Activated CD8-positive, alpha-beta memory T cell treated with anti-CD3 and anti-CD28 coated beads, Interleukin-2, amount 10 ng/mL, durations not matched to agents 7 days and 5 days (primary cell): ENCODE measurements at places on chromosomes 3 and 15.

DNA sequence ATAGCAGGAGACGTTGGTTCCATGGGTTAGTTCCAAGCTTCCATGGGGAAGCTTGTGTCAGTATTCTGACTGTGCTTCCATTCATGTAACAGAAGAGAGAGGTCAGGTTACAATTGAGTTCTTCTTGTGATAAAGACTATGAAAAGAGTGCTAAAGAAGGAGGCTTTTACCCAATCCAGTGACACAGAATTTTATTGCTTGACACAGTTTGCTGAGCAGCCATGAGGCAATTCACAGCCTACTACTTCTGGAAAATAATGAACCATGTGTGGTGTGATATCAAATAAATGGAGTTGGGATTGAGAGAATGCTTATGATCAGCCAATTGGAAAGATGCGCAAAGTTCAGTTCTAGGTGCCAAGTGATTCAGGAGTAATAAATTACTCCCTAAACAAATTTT lies 233.4 kb downstream of the LSAMP start:
- DNase-seq, result no peak

DNA sequence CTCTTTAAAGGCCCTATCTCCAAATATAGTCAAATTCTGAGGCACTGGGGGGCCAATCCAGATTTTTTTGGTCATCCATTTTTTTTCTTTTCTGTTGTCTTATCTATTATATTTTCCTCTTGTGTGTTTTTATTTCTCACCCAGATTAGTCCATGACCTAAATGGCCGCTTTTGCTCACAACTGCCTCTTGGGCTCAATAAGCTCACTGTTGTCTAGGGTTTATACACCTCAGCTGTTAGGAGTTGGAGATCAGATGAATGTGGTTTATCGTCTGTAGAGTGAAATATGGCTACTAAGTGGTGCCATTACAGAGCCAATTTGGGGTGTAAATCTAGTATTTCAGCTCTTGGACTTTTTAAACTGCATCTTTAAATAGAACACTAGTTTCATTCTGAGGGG lies 173.3 kb downstream of the GHSR start:
- no peak for DNase-seq

GRCh38 chr15:49831206-49831965 lies 210.5 kb downstream of the DTWD1 start:
- no peak for DNase-seq

- no peak for DNase-seq
These were observed 317.4 kb downstream of the PLOD2 start for GRCh38 chr3:145843561-145843960.

GRCh38 chr15:83082730-83083386 lies 15.8 kb upstream of the BTBD1 start:
- no peak for DNase-seq

DNA sequence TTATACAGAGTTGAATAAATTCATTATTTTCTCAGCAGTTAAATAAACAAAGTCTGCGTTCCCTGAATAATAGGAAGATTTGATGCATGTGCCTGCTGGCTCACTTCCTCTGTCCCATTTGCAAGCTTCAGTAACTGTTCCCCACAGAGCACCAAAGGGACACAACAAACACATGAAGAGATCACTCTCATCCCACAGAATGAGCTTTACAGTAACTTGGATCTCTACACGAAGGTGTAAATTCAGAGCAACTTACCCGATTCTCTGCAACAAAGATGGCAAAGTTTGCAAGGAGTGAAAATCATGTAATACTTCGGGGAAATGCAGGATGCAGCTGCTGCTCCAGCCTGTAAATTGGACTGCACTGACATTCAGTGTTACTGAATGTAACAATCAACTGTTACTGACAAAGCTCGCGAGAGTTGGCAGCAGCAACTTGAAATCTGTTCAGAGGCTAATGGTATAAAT lies at the start of gene BCHE:
BCHE (minus strand) TSS at position 366 of the 468 bp plus-strand sequence. CDS start 6,390 bp downstream, outside the sequence.
- no peak for DNase-seq

- peak; percentile 98 for DNase-seq
These were observed 267.0 kb downstream of the PLCL2 start for GRCh38 chr3:17151598-17152373.

- no peak for DNase-seq
These were observed 39.0 kb downstream of the CD86 start for GRCh38 chr3:122094125-122094524.

- no peak for DNase-seq
These were observed 17.4 kb upstream of the VEPH1 start for GRCh38 chr3:157520485-157521150.

- no peak for DNase-seq
These were observed 35.5 kb downstream of the ATP8B4 start for GRCh38 chr15:50083424-50084025.

GRCh38 chr3:31613654-31614053 lies 80.9 kb downstream of the STT3B start:
- no peak for DNase-seq

GRCh38 chr15:77416148-77416455 lies 3.8 kb downstream of the PEAK1 start:
- DNase-seq, result no peak

- DNase-seq, result no peak
These were observed 56.8 kb downstream of the KAT2B start for GRCh38 chr3:20097015-20097414.

DNA sequence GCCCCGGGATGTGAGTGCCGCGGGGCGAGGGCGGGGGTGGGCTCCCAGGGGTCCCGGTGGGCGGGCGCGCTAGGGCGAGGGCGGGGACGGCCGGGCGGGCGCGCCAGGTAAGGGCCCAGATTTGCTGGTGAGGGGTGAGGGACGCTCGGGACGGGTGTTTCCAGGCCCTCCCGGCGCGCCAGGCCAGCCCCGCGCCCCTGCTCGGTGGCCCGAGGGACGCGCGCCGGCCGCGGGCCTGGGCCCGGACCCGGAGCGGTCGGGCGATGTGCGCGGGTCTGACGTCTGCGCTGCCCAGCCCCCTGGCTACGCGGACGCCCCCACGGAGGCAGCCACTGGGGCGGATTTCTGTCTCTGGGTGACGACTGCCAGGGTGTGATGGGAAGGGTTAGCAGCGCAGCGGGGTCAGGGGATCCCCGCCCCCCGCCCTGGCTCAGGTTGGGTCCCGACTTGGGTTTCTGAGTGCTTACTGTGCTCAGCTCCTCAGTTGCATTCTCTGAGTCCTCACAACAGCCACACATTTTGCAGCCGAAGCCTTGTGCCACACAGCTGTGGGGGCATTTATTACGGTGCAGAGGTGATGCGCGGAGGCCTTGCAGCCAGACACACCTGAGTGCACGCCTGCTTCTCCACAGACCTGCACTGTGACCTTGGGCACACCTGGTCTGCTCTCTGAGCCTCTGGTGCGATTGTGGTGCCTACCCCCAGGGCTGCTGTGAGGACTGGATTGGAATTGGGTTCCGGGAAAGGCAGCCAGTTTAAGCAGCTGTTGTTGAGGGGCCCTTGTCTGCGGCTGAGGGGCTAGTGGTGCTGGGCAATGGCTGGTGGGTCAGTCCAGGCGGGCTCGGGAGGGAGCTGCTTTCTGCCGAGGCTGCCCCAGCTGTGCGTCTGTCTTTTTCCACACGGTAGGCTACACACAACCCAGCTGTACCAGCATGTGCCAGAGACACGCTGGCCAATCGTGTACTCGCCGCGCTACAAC lies 523 bp downstream of the HDAC11 start:
- DNase-seq, result peak; percentile 52

GRCh38 chr15:66841953-66842681 lies 140.1 kb downstream of the SMAD6 start:
- DNase-seq, result no peak

GRCh38 chr3:126317029-126317996 lies 39.9 kb downstream of the KLF15 start:
- no peak for DNase-seq

DNA sequence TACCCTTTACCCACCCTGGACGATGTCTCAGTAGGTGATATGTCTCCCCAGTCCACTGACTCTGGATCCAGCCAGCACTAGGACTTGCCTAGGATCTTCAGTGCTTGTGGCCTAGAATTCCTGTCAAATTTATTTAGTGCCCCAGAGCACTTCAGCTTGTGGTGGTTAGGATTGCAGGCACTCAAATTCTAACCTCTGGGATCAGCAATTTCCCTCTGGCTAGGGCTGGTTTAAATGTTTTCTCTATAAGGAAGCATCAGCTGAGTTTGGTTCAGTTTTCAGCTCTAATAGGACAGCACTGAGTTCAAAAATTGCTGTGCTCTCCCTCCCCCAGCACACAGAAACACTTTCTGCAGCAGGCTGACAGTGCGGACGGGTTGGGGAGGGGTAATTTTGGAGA lies 8.1 kb downstream of the OR5H6 start:
- DNase-seq, result no peak

DNA sequence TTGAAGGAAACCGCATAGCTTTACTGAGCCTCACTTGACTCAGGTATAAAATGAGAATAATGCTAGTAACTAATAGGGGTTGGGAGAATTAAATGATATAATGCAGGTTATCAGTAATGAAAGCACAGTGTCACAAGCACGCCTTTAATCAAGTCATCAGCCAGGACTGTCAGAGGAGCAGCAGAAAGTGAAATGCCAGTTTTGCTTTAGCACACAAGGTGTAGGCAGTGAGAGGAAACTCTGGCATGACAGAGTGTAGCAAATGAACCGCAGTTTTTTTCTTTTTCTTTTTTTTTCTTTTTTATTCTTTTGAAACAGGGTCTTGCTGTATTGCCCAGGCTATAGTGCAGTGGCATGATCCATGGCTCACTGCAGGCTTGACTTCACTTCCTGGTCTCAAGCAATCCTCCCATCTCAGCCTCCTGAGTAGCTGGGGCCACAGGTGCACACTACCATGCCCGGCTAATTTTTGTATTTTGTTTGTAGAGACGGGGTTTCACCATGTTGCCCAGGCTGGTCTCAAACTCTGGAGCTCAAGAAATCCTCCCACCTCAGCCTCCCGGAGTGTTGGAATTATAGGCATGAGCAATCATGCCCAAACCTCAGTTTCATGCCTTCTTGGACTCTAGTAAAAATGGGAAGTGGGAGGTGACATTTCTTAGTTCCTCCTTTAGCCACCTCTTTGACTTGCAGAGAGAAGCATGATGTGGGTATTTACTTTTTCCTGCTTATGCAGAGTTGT lies 9.7 kb upstream of the SCAANT1 start:
- DNase-seq, result no peak

DNA sequence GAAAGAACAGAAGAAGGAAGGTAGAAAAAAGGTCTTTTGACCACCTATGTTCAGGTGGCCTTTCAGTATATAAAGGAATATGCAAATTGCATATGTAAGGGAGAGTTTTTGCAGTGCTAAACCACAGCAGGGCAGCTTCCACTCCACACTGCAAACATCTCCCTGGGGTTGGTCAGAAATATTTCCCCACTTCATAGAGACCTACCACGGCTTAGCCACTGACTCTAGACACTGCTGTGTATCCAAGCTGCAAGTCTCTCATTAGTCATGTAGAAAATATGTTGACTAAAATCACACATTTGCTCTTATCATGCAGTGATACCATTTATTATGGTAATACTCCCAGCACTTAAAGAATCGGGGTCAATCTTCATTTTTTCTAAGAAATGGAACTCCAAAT lies 214.9 kb upstream of the NR2F2 start:
- DNase-seq, result no peak

- no peak for DNase-seq
These were observed 124.2 kb downstream of the ZBTB20 start for GRCh38 chr3:115022835-115023398.

GRCh38 chr15:41666353-41666920 lies 6.2 kb downstream of the MGA start:
- DNase-seq, result no peak

- DNase-seq, result no peak
These were observed 12.1 kb upstream of the PEX5L start for GRCh38 chr3:180048840-180049239.

DNA sequence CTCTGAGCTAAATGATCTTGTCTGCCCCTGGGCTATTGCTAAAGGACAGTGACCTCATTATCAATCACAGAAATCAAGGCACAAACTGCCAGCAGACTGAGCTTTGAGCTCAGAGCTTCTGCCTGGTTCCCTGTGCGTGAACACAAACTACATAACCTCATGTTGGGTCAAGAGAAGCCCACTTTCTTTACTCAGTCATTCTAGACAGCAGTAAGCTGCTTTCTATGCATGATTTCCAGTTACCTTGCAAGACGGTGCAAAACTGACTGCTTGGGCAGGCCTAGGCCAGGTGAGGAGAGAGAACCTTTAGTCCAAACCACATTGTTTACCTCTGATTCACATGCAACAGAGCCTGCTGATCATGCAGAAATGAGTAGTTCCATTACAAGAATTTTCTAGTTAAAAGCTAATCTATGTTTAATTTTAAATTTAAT lies 75.1 kb downstream of the ARRDC4 start:
- no peak for DNase-seq

DNA sequence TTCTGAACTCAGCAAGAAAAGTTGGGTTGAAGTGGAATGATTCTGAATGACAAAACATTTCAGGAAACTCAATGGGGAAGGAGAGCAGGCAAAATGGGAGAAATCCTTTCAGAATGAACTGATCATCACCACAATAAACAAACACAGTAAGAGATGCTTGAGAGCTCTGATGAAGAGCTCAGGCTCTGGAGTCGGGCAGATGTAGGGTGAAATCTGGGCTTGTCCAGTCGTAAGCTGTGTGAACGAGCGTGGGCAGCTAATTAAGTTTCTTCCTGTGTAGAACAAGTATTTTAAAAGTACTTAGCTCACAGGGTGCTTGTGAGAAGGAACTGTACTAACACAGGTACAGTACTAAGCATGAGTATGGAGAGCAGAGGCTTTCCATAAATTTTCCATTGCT lies 406.2 kb downstream of the FOXP1 start:
- no peak for DNase-seq

DNA sequence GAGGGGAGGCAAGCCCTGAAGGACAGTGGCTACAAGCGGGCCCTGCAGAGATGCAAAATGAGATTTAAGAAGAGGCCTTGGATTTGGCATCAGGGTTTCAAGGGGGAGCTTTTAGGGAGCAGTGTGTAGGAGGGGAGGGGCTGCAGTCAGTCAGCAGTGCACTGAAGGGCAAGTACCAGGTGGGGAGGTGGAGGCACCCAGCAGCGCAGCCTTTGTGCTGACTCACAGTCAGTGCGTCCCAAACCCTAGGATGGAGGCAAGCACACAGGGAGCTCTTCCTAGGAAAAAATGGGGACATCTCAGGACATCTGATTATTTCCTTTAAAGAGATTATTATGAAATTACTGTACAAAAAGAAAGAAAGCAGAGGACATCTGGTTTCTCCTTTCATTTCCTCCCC lies 80.0 kb downstream of the AAGAB start:
- no peak for DNase-seq

DNA sequence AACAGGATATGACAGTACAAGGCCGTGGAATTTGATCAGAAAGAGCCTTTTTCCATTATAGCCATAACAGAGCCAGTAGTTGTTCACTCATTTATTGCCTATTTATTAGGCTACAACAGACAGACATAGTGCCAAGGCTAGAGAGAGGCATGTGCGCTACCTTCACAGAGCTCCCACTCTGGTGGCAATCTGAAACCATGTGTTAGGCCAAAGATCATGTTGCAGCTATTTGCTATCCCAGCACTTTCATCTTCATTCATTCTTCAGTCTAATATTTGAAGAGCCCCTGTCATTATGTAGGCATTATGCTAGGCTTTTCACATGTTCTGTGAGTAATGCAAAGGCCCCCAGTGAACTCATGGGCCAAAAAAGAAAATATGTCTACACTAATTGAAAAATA lies 404.8 kb downstream of the IGSF11 start:
- no peak for DNase-seq
